T-helper 17 cell (primary cell): ENCODE measurements at places on chromosomes 12 and 14. TPM values are rescaled to one million over a fixed set of nuclear protein-coding genes. Genes with fewer than 3 reads are reported as not detected.

Gene EMP1
- total RNA-seq = 14.0 TPM

DNA sequence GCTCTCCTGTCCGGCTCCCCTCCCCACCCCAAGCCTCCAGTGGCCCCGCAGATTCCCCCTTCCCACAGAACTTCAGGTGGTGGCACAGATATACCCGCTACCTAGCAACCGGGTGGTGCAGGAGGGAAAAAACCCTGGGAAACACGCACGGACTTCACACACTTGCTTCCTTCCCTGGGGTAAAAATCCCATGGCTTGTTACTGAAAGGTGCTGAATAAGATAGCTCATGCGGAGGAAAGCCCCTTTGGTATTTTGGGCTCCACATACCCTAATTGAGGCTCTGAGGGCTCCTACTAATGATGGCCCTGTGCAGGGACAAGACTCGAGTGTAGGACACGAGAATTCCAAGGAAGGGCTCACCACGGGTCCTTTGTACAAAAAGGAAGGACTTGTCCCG is 869 bp upstream of the RIMBP2 start:
- DNase-seq = no peak

DNA sequence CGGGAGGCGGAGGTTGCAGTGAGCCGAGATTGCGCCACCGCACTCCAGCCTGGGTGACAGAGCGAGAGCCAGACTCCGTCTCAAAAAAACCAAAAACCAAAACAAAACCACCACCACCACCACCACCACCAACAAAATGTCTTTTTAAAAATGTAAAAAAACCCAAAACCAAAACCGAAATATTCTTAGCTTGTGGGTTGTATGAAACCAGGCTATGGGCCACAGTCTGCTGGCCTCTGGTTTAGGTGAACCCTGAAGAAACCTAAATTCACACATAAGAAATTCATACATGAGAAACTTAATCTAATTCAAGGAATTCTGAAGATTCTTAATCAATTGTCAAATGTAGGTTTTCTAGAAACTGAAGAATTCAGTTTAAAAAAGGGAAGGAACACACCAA is 37.6 kb downstream of the INSM2 start:
- no peak for DNase-seq

DNA sequence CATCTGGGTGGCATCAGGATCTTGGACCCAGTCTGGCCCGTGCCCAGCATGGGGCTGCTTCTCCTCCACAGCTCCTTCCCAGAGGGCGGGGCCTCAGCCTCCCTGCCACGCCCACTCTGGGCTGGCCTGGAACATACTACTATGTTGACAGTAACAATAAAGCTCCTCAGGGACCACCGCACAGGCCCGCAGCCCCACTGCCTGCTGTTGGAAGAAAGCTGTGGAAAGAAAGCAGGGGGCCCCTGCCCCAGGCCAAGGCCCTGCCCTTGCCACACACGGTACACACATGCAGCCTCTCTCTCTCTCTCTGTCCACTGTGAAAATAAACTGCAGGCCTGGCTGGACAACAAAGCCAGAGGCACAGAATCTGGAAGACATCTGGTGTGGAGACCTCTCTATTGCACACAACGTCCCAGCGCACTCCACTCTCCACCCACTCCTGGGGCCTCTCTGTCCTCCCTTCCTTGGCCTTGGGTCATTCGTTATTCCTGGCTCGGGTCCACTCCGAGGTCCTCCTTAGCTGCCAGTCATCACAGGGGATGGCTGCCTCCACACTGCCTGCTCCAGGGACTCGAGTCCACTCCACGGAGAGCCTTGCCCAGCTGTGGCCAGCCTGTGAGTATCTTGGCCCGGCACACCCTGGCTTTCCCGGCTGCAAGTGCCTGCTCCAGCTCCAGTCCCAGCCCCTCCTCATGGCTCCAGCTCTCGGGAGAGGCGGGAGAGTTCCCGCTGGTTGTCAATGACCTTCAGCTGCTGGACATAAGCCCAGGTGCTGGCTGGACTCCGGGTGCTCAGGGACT is 11.8 kb upstream of the ENDOU start:
- no peak for DNase-seq

- no peak for DNase-seq
Measured at GRCh38 chr12:124496584-124496983, 70.8 kb downstream of the NCOR2 start.

Gene SMIM41
- total RNA-seq = not detected

Gene CLSTN3
- total RNA-seq = 45.8 TPM

- no peak for DNase-seq
Measured at GRCh38 chr12:99092100-99092851, 447.2 kb downstream of the APAF1 start.

Gene IKZF4
- 9.4 TPM for total RNA-seq

Gene OTOGL
- not detected for total RNA-seq
